ENCODE measurements at places on chromosomes 4 and X. TPM values are rescaled to one million over a fixed set of nuclear protein-coding genes. Genes with fewer than 3 reads are reported as not detected.

- H3K4me1 ChIP-seq: no peaks in the 10 kb centered on the region
- no peak overlapping the region for H3K4me3 ChIP-seq
- H3K27me3 ChIP-seq: no peaks in the 10 kb centered on the region
- no peaks in the 10 kb centered on the region for H3K36me3 ChIP-seq
- DNase-seq: no peak
- no peak overlapping the region for H3K27ac ChIP-seq
Observed at GRCh38 chr4:184320631-184321030, 103.0 kb upstream of the ENPP6 start.

- H3K27ac ChIP-seq: peak overlapping the region; percentile 14
- DNase-seq: peak; percentile 57
- no peaks in the 10 kb centered on the region for H3K36me3 ChIP-seq
- H3K4me3 ChIP-seq: no peak overlapping the region
- peaks cover 13% of the 10 kb centered on the region for H3K4me1 ChIP-seq
Observed at GRCh38 chrX:115013705-115014104, 3.7 kb downstream of the IL13RA2 start.

ANAPC10 gene
- total RNA-seq: 15.2 TPM

GRCh38 chrX:43349363-43349762, 306.7 kb upstream of the MAOA start:
- H3K4me1 ChIP-seq: no peaks in the 10 kb centered on the region
- peak; percentile 44 for DNase-seq
- no peaks in the 10 kb centered on the region for H3K27me3 ChIP-seq

PLXNB3 gene
- 12.5 TPM for total RNA-seq

RENBP gene
- not detected for total RNA-seq

- no peak overlapping the region for H3K4me3 ChIP-seq
- DNase-seq: no peak
- no peaks in the 10 kb centered on the region for H3K27me3 ChIP-seq
Observed at GRCh38 chr4:184146951-184147350, 70.7 kb downstream of the ENPP6 start.

DNA sequence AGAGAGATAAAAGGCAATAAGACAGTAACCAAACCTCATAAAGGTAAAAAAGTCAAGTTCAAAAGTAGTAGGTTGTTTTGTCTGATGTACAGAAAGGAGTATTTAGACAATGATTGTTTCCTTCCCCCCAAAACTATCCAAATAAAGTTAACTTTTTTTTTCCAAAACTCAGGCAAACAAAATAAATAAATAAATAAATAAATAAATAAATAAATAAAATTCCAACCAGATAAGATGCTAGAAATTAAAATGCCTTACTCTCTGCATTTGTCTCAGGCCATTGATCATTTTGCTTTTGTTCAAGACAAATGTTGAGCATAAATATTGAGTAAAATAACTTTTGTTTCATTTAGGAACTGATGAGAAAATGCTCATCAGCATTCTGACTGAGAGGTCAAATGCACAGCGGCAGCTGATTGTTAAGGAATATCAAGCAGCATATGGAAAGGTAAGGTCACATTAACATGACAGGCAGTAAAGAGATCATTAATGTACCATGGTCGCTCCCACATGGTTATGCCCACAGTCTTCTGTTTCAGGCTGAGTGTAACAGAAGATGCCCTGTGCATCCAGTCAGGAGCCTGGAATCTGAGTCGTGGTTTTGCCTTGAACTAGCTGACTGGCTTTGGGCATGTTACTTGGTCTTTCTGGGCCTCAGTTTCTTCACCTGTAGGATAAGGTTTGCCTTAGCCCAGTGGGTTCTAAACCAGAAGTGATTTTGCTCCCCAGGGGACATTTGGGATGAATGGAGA, 27.3 kb downstream of the ANXA3 start:
- no peak overlapping the region for H3K27ac ChIP-seq
- H3K36me3 ChIP-seq: no peaks in the 10 kb centered on the region
- H3K4me1 ChIP-seq: no peaks in the 10 kb centered on the region
- peak; percentile 15 for DNase-seq

GRCh38 chr4:53479736-53480525, 102.5 kb downstream of the FIP1L1 start:
- H3K36me3 ChIP-seq: no peaks in the 10 kb centered on the region
- H3K4me3 ChIP-seq: no peak overlapping the region
- peaks cover 61% of the 10 kb centered on the region for H3K4me1 ChIP-seq
- H3K27me3 ChIP-seq: no peaks in the 10 kb centered on the region

DNA sequence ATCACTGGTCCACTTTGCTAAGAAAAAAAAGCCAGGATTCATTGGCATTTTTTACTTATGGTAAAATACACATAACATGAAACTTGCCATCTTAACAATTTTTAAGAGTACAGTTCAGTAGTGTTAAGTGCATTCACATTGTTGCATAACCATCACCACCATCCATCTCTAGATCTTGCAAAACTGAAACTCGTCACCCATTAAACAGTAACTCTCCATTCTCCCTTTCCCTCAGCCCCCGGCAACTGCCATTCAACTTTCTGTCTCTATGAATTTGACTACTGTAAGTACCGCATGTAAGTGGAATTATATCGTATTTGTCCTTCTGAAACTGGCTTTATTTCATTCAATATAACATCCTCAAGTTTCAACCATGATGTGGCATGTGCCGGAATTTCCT, 56.3 kb upstream of the LNX1 start:
- H3K27ac ChIP-seq: no peak overlapping the region
- no peak for DNase-seq
- H3K4me3 ChIP-seq: no peak overlapping the region
- no peaks in the 10 kb centered on the region for H3K27me3 ChIP-seq
- 0 out of 2 replicates have a peak, but pooled peaks cover 7% of the 10 kb centered on the region for H3K4me1 ChIP-seq

- H3K27ac ChIP-seq: peak overlapping the region; percentile 76
- no peak for DNase-seq
- peaks cover 51% of the 10 kb centered on the region for H3K4me1 ChIP-seq
- H3K27me3 ChIP-seq: no peaks in the 10 kb centered on the region
- peaks cover 13% of the 10 kb centered on the region for H3K36me3 ChIP-seq
Observed at GRCh38 chr4:54254915-54255246, 25.8 kb downstream of the PDGFRA start.

DNA sequence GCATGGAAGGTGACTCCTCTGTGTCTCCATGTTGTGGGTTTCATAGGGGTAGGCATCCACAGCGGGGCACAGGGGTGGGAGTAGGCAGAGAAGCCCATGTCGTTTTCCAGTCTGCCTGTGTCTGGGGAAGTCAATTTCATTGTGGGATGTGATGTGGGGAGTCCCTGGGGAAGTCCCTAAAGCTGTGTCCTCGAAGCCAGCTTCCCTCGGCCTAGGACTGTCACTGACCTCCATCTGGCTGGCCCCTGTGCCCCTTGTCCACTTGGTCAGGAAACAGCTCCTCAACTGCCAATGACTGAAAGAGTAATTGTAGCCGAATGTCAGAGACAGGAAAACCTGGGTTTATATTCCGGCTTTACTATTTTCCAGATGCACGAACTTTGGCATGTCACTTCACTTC, 109.6 kb downstream of the DRD5 start:
- H3K27ac ChIP-seq: no peak overlapping the region
- H3K36me3 ChIP-seq: no peaks in the 10 kb centered on the region
- DNase-seq: no peak
- H3K4me1 ChIP-seq: no peaks in the 10 kb centered on the region
- no peak overlapping the region for H3K4me3 ChIP-seq

DNA sequence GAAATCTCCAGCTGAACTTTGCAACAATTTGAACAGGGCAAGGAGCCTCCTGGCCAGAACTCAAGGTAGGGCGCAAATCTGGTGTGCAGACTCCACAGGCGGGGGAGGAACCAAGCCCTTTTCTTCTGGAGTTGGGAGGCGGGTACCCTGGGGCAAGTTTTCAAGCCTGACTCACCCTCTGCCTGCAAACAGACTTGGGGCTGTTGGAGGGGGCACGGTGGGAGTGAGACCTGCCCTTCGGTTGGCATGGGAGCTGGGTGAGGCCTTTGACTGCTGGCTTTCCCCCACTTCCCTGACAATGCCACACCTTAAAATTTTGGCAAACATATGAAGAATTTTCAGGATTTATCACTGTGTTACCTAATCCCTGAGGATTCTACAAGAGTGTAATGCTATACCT, 709.8 kb upstream of the DIAPH2 start:
- no peak overlapping the region for H3K27ac ChIP-seq
- no peaks in the 10 kb centered on the region for H3K36me3 ChIP-seq
- DNase-seq: no peak

DNA sequence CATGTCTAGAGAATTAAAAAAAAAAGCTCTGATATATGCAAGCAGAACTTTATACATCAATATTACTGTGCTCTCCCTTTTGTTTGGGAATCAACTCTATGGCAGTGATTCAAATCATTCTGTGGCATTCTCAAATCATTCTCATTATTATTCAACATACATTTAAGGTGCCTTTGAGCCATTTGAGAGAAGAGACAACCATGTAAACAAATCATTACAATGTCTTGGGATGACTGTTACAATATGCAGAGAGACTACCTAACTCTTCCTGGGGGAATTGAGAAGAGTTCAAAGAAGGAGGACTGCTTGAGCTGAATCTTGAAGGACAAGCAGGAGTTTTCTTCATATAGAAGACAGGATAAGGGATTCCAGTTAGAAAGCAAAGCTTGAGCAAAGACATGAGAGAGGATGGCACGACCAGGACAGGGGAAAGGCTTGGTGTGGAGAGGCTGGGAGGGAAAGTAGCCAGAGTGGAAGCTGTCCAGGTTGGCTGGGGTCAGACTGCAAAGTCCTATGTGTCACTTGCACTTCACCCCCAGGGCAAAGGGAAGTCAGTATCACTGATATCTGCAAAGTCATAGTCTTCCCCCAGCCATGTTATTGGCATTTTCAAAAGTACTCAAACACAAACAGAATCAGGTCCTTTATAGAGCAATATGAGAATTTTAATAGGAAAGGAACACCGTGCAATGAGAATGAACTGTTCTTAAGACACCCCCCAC, 9.0 kb downstream of the SEC24D start:
- H3K36me3 ChIP-seq: peaks cover 80% of the 10 kb centered on the region
- H3K27ac ChIP-seq: peak overlapping the region; percentile 49
- no peaks in the 10 kb centered on the region for H3K27me3 ChIP-seq
- peaks cover 49% of the 10 kb centered on the region for H3K4me1 ChIP-seq

- no peaks in the 10 kb centered on the region for H3K4me1 ChIP-seq
- H3K27ac ChIP-seq: peak overlapping the region; percentile 45
- peak overlapping the region; percentile 85 for H3K4me3 ChIP-seq
- H3K27me3 ChIP-seq: no peaks in the 10 kb centered on the region
- peak; percentile 59 for DNase-seq
Observed at GRCh38 chrX:155767876-155768769, 113.0 kb upstream of the VAMP7 start.

- H3K4me3 ChIP-seq: no peak overlapping the region
- DNase-seq: no peak
- no peak overlapping the region for H3K27ac ChIP-seq
- H3K27me3 ChIP-seq: no peaks in the 10 kb centered on the region
- no peaks in the 10 kb centered on the region for H3K36me3 ChIP-seq
Observed at GRCh38 chrX:150164971-150165600, 198.0 kb upstream of the MAMLD1 start.

EGF gene
- 0.13 TPM for total RNA-seq
